Adrenal gland (tissue), 19 donors: ENCODE measurements at places on chromosomes 1 and 21. TPM values are rescaled to one million over a fixed set of nuclear protein-coding genes. Genes with fewer than 3 reads are reported as not detected.

DNA sequence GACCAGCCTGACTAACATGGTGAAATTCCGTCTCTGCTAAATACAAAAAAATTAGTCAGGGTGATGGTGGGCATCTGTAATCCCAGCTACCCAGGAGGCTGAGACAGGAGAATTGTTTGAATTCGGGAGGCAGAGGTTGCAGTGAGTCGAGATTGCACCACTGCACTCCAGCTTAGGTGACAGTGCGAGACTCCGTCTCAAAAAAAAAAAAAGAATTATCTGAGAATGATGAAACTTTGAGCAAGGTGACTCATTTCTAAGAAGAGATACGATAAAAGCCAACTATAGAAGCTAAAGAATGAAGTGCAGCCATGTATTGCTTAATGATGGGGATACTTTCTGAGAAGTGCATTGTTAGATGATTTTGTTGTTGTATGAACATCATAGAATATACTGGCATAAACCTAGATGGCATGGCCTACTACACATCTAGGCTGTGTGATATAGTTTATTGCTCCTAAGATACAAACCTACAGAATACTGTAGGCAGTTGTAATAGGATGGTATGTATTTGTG lies 64.7 kb downstream of the SNRPE start:
- H3K4me3 ChIP-seq, result no peak overlapping the region
- DNase-seq, result no peak
- H3K27me3 ChIP-seq, result no peaks in the 10 kb centered on the region

GRCh38 chr21:32641710-32642698 lies 29.8 kb upstream of the CFAP298 start:
- H3K27ac ChIP-seq, result no peak overlapping the region
- H3K4me3 ChIP-seq, result no peak overlapping the region
- H3K36me3 ChIP-seq, result peaks cover 59% of the 10 kb centered on the region
- H3K4me1 ChIP-seq, result no peaks in the 10 kb centered on the region

GRCh38 chr1:119331915-119332314 lies 36.7 kb upstream of the HAO2 start:
- no peak overlapping the region for H3K27ac ChIP-seq
- no peak overlapping the region for H3K4me3 ChIP-seq
- peaks cover 12% of the 10 kb centered on the region for H3K4me1 ChIP-seq
- DNase-seq, result no peak
- H3K36me3 ChIP-seq, result no peaks in the 10 kb centered on the region

DNA sequence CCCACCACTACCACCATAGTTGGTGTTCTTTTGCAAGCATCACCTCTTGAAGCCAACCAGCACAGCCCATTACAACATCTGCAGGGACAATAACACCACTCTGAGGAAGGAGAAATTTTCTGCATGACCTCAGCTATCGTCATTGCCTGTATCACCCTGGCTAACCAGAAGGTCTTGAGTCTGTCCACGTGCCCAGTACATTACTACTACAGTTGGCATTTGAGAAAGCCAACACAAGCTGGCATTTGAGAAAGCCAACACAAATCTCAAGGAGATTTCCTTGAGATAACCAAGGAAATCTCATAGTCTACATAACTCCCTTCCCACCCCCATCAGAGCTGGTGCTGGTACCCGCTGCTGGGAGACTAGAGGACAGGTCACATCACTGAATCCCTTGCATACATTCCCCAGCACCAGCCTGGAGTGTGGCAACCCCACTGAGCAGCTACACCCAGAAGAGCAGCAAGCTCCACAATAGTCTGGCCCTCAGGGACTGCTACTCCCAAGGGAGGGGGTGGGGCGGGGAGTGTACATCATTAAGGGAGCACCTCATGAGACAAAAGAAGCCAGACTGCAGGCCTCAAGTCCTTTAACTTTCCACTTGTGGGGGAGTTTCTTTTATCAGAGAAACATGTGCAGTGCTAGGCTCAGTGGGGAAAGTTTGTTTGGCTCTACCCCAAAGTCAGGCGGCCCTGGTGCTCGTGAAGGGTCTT lies 46.0 kb upstream of the GUCA2A start:
- no peaks in the 10 kb centered on the region for H3K36me3 ChIP-seq
- DNase-seq, result no peak
- H3K4me3 ChIP-seq, result no peak overlapping the region

DNA sequence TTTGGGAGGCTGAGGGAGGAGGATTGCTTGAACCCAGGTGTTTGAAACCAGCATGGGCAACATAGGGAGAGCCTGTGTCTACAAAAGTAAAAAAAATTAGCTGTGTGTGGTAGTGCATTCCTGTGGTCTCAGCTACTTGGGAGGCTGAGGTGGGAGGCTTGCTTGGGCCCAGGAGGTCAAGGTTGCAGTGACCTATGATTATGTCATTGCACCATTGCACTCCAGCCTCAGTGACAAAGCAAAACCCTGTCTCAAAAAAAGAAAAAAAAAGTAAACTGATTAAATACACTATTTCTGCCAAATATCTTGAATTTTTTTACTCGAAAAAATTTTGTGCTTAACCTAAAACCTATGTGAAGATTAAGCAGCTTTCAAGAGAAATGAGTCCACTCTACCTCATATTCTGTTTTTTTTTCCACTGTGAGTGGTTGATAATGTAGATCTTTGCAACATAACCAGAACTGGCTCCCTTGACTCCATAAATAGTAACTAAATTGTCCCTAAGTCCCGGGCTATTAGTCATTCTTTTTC lies 19.4 kb upstream of the ZNF281 start:
- H3K36me3 ChIP-seq, result no peaks in the 10 kb centered on the region
- H3K27me3 ChIP-seq, result no peaks in the 10 kb centered on the region
- peaks cover 5% of the 10 kb centered on the region for H3K4me1 ChIP-seq
- DNase-seq, result no peak
- no peak overlapping the region for H3K4me3 ChIP-seq

GRCh38 chr1:2855206-2856065 lies 53.9 kb upstream of the TTC34 start:
- H3K4me1 ChIP-seq, result no peaks in the 10 kb centered on the region
- no peak overlapping the region for H3K4me3 ChIP-seq
- no peak for DNase-seq
- no peaks in the 10 kb centered on the region for H3K36me3 ChIP-seq

- peak overlapping the region; percentile 56 for H3K4me3 ChIP-seq
- peak; percentile 77 for DNase-seq
- H3K27me3 ChIP-seq, result no peaks in the 10 kb centered on the region
- no peaks in the 10 kb centered on the region for H3K4me1 ChIP-seq
Observed at GRCh38 chr1:182962554-182963115, 9.7 kb upstream of the SHCBP1L start.

DNA sequence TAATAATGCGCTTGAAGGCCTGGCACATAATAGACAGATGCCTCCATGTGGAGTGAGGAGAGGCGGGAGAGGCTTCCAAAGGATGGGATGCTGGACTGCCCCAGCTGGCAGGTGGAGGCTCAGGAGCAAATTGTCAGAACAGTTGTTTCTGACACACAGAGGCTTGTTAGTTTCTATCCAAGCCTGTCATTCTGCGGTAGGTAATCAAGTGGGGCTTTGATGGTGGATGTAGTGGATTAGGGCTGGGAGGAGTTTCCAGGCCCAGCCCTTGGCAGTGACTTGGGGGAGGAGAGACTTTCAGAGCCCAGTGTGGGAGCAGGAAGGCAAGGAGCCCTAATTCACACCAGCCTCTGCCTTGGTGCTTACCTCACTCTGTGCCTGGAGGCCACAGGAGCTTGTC lies 44.1 kb downstream of the FOXD2 start:
- no peak overlapping the region for H3K4me3 ChIP-seq
- no peaks in the 10 kb centered on the region for H3K36me3 ChIP-seq
- H3K27me3 ChIP-seq, result no peaks in the 10 kb centered on the region
- no peaks in the 10 kb centered on the region for H3K4me1 ChIP-seq
- DNase-seq, result no peak

DNA sequence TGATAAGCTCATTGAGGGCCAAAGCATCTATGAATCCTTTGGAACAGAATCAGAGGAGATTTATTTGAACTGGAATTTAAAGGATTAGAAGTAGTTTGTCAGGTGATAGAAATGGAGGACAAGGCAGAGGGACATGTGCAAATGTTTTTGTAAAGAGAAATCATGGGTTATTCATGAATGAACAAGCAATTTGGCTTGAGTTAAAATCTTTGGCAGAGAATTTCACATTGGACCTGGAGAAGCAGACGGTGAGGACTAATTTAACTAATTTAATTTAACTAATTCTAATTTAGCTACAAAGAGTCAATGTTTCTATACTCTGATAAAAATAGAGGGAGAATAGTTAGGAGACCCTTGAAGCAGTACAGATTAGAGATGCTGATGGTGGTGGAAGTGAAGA lies 36.3 kb downstream of the SNX7 start:
- H3K27me3 ChIP-seq, result no peaks in the 10 kb centered on the region
- H3K4me1 ChIP-seq, result no peaks in the 10 kb centered on the region
- H3K27ac ChIP-seq, result no peak overlapping the region
- no peaks in the 10 kb centered on the region for H3K36me3 ChIP-seq
- DNase-seq, result no peak
- no peak overlapping the region for H3K4me3 ChIP-seq

GRCh38 chr1:76500116-76500515 lies 367.2 kb upstream of the ST6GALNAC5 start:
- H3K4me3 ChIP-seq, result no peak overlapping the region
- DNase-seq, result no peak
- no peaks in the 10 kb centered on the region for H3K27me3 ChIP-seq

DNA sequence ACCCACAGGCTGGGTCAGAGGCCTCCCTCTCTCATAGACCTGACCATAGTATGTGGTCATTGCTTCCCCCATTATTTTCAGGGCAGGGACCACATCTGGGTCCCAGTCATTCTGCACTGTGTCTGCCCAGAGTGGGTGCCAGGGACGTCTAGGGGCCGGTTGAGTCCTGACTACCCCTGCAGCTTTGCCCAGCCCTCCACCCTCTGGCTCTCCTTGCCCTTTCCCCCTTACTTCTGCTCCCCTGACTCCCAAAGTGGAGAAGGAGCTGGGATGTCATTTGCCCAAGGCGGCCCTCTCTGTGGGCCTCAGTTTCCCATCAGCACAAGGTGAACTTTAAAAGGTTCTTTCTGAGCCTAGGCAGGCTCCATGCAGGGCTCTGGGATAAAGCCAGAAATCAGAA lies 4.3 kb upstream of the TTC22 start:
- H3K27ac ChIP-seq, result no peak overlapping the region
- H3K4me3 ChIP-seq, result no peak overlapping the region
- H3K36me3 ChIP-seq, result no peaks in the 10 kb centered on the region
- H3K4me1 ChIP-seq, result peaks cover 25% of the 10 kb centered on the region
- no peaks in the 10 kb centered on the region for H3K27me3 ChIP-seq

- H3K27me3 ChIP-seq, result no peaks in the 10 kb centered on the region
- H3K36me3 ChIP-seq, result no peaks in the 10 kb centered on the region
- H3K27ac ChIP-seq, result no peak overlapping the region
- no peak overlapping the region for H3K4me3 ChIP-seq
- peaks cover 63% of the 10 kb centered on the region for H3K4me1 ChIP-seq
- DNase-seq, result no peak
Observed at GRCh38 chr1:226676381-226676780, 62.7 kb downstream of the ITPKB start.

DNA sequence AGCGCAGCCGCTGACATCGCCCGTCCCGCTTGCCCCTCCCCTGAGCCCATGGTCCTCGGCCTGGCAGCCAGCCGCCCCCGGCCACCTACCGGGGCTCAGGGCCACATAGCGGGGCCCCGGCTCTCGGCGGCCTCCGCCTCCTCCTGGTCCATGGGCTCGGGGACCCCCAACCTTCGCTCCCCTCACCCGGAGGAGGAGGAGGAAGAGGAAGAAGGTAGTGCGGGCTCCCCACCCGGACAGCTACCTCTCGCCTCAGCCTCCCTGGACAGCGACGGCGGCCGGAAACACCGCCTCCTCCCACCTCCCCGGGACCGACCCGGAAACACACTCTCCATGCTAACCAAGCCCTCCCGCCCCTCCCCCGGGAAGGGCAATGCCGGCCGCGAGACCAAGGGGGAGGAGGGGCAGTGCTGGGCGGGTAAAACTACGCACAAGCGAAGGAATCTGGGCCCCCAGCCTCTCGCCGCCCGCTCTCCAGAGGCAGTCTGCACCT lies at the start of gene KIAA0319L:
Gene KIAA0319L (minus strand): TSS at position 286 of the 493 bp plus-strand sequence. CDS start 2,912 bp downstream, outside the sequence.
- H3K27ac ChIP-seq, result peak within 1 kb of the TSS; percentile 97
- H3K4me3 ChIP-seq, result peak within 1 kb of the TSS; percentile 57
- H3K4me1 ChIP-seq, result peaks cover 28% of the 10 kb centered on the region
- DNase-seq, result peak; percentile 89

DNA sequence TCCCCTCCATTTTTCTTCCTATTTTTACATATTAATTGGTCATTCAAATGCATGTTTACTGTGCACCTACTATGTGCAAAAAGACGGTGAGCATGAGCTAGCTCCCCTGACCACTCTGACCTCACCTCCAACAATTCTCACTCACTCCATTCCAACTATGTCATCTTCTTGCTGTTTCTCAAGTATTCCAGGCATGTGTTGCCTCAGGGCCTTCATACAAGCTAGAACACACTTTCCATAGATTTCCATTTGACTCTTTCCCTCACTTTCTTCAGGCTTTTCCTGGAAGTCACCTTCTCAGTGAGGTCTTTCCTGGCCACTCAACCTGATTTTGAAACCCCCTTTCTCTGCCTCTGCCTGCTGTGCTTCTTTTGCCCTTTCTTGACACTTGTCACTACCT lies 32.6 kb downstream of the CHIA start:
- H3K4me3 ChIP-seq, result no peak overlapping the region
- DNase-seq, result no peak
- no peaks in the 10 kb centered on the region for H3K4me1 ChIP-seq
- no peak overlapping the region for H3K27ac ChIP-seq

FMO2 gene
- 149 TPM for total RNA-seq

- H3K36me3 ChIP-seq, result no peaks in the 10 kb centered on the region
- H3K4me1 ChIP-seq, result no peaks in the 10 kb centered on the region
- no peak overlapping the region for H3K27ac ChIP-seq
- no peak for DNase-seq
Observed at GRCh38 chr1:78142736-78143135, 97.0 kb downstream of the GIPC2 start.

GALNT2 gene
- 160 TPM for total RNA-seq

DNA sequence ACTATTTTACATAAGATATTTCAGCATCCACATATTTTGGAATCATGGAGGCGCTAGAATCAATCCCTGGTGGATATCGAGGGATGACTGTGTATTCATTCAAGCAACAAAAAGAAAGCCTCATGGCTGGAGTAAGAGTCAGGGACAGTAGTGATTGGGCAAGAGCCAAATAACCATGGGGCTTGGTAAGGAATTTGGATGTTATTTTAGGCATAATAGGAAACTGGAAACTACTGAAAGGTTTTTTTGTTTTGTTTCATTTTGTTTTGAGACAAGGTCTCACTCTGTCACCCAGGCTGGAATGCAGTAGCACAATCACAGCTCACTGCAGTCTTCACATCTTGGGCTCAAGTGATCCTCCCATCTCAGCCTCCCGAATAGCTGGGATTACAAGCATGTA lies 33.8 kb upstream of the EYA3 start:
- no peak for DNase-seq
- no peak overlapping the region for H3K4me3 ChIP-seq
- H3K27ac ChIP-seq, result no peak overlapping the region
- no peaks in the 10 kb centered on the region for H3K4me1 ChIP-seq
- no peaks in the 10 kb centered on the region for H3K27me3 ChIP-seq
- no peaks in the 10 kb centered on the region for H3K36me3 ChIP-seq
